ENCODE measurements at places on chromosomes 5 and 9.
A peak's percentile ranks its signal among the peaks of the same experiment; 100 is the strongest.

- DNase-seq: no peak
Observed at GRCh38 chr5:80141681-80142080, 106.5 kb downstream of the THBS4 start.

DNA sequence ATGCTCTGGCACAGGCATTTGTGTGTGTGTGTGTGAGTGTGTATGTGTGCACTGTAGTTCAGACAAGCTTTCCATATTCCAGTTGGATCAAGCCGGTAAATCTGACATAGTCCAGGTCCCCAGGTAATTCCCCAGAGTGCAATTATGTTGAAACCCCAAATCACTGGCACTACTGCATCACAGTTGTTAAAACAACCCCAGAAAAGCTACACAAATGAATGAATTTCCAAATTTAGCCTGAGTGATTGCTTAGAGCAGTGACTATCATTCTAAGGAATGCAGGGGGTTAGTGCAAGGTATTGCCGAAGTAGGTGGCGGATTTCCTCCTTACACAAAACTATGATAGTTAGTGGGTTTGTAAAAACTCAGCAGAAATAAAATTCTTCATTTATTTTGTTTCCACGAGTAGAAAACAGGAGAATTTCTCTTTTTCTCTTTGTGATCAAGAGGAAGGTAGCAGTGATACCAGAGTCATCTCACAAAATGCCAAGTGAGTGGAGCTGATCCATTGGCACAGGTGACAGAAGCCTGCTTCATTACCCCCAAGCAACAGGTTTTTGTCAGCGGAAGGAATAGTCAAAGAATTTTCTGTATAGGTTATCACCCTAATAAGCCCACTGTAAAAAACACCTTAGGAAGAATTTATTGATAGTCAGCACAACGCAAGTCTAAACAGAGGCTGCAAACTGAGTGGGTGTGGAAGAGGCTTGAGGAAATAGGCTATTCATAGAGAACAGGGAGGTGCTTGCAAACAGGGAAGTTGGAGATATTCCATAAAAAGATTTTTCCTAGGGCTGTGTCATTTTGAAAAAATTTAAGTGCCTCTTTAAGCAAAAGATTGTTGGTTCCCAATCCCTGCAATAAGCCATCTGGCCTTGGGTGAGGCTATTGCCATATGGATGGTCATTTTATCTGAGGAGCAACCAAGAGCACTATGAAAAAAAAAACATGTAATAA lies 385.1 kb downstream of the CHSY3 start:
- no peak for DNase-seq

DNA sequence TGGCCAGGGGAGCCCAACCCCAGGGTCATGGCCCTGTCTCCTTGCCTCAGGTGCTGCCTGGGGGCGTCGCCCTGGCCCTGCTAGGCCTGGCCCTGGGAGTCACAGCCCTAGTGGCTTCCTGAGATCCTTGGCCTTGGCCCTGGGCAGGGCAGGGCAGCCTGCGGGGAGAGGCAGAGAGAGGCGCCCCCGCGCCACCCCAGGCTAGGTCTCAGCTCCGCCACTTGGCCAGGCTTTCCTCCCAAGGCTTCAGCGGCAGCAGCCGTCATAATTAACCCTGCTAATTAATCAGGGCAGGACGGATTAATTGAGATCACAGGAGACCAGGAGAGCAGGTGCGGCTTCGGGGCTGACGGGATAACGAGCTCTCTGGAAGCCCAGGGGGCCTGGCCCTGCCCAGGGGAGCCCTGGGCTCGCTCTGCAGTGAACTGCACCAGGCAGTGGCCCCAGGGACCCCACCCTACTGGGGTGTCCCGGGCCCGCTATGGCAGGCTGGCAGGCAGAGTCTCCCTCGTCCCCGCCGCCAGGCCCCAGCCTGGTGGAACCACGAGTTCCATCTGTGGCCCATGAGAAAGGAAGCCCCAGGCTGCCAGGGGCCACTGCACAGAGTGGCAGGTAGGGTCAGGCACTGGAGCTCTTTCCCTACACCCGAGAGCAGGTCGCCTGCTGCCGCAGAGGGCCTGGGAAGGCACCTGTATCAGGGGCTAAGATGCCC lies 269.6 kb downstream of the PBX3 start:
- DNase-seq: no peak

GRCh38 chr9:13324988-13325387 lies 45.5 kb upstream of the MPDZ start:
- DNase-seq: no peak

GRCh38 chr9:8750639-8751051 lies 951.1 kb upstream of the DMAC1 start:
- no peak for DNase-seq

DNA sequence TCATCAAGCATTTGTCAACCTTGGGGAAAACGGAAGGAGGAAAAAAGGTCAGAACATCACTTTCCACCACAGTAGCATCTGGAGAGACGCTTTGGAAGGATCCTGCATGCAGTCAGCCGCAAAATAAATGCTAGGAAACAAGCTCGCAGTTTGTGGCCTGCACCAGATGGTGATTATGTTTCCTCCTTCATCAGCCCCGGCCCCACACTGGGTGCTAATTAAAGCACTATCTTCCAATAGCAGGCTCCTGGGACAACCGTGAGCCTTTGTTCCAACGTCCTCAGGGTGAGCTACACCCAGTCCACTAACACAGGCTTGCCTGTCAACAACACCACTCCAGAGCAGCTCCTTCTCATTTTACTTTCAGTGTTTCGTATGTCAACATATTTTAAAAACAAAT lies 64.0 kb downstream of the RNF130 start:
- no peak for DNase-seq

GRCh38 chr5:159128070-159128541 lies 28.4 kb upstream of the EBF1 start:
- no peak for DNase-seq

DNA sequence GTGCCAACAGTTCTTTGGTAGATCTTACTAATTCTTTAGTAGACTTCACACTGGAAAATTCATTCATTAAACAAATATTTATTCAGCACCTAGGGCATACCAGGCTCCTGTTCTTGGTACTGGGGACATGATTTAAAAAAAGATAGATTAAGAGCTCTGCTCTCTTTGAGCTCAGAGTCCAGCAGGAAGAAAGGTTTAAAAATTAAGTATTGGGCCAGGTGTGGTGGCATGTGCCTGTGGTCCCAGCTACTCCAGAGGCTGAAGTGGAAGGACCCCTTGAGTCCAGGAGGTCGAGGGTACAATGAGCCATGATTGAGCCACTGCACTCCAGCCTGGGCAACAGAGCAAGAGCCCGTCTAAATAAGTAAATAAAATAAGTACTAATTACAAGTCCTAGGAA lies 41.4 kb downstream of the ENC1 start:
- no peak for DNase-seq

DNA sequence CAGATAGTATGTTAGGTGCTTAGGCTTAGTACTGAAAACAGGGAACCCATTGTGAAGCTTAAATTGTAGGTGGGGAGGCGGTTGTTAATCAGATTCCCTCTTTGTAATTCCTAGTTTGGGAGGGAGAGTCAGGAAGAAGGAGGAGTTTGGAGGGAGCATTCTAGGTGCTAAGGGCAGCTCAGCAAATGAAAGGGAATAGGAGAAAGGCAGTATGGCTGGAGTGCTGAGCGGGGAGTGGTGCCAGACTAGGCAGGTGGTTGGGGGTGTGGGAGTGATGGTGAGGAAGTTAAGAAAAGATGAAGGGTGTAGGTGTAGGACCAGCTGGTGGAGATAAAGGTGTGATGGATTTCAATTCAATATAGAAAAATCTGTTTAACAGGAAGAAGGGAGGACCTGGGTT lies 11.1 kb upstream of the GARNL3 start:
- no peak for DNase-seq

GRCh38 chr5:59099270-59099994 lies 516.6 kb downstream of the RAB3C start:
- no peak for DNase-seq

GRCh38 chr9:103757062-103757461 lies 337.0 kb upstream of the SMC2 start:
- DNase-seq: no peak

GRCh38 chr5:15929611-15930263 lies 249.9 kb downstream of the MARCHF11 start:
- DNase-seq: no peak

GRCh38 chr5:144315994-144316634 lies 145.4 kb downstream of the KCTD16 start:
- no peak for DNase-seq

DNA sequence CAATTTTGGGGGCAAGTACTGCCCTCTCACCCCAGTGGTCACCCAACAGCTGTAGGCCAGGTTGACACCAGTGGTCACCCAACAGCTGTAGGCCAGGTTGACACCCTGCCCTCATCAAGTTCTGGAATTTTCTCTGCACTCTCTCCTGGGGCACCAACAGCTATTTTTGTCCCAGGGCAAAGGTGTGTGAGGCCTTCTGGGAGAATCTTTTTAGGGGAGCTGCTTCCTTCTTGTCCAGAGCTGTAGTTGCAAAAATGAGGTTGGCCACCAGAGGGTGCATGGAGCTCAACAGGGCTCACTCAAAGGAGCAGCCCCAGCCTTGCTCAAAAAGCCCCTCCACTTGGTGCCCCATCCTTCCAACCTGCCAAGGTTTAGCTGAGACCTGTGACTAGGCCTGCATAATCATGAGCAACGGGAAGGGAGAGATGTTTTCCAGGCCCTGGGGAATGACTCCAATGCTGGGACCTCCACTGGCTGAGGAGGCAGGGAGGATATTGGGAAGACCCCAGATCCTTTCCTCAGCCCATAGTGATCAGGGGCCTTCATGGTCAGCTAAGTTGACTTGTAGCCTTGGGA lies 10.6 kb upstream of the P4HA2 start:
- peak; percentile 88 for DNase-seq

GRCh38 chr9:112110094-112110776 lies 64.9 kb downstream of the SUSD1 start:
- DNase-seq: no peak

DNA sequence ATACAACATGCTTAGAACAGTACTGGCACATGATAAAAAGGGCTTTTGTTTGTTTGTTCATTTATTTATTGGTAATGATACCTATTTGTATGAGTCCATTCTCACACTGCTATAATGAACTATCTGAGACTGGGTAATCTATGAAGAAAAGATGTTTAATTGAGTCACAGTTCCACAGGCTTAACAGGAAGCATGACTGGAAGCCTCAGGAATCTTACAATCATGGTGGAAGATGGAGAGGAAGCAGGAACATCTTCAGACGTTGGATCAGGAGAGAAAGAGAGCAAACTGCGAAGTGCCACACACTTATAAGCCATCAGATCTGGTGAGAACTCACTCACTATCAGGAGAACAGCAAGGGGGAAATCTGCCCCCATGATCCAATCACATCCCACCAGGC lies 847.7 kb downstream of the CDH18 start:
- DNase-seq: no peak

DNA sequence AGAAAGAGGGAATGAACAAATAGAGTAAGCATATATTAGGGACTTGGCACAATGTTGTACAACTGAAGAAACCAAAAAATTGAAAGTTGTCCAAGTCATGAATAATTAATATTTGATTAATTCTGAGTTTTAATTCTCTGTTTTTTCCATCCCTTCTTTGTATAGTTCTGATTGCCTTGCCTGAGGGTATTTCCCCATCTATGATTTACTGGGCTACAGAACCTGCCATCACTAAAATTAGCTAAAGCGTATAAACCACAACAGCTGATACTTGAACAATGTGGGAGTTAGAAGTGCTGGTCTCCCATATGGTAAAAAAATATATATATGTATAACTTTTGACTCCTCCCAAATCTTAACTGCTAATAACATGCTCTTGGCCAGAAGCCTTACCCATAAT lies 1253.5 kb upstream of the CDH6 start:
- no peak for DNase-seq

DNA sequence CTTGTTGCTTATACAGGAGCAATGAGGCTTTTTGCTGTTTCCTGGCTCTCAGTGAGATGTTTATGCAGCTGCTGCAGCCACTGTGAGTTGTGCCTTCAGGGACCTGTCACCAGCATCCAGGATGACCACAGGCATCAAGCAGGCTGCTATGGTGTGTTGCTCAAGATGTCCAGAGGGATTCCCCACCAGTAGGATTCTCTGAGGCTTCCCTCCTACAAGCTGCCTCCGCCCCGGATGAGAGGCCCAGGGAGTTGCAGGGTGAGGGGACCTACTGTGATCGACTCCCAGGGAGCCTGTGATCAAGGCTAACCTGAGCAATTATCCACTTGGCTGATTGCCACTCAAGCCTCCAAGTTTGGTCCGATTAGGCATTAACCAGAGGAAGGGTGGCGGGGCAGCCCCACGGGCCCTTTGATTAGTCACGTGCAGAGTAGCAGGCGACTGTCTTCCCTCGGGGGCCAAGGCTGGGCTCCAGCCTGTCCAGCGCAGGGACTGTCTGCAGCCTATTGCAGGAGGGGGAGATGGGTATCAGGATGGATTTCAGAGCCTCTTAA lies 1.8 kb upstream of the FAT2 start:
- DNase-seq: no peak

- DNase-seq: no peak
Observed at GRCh38 chr9:95643619-95644018, 126.8 kb upstream of the PTCH1 start.

GRCh38 chr5:94388773-94389514 lies 229.5 kb downstream of the KIAA0825 start:
- DNase-seq: no peak

DNA sequence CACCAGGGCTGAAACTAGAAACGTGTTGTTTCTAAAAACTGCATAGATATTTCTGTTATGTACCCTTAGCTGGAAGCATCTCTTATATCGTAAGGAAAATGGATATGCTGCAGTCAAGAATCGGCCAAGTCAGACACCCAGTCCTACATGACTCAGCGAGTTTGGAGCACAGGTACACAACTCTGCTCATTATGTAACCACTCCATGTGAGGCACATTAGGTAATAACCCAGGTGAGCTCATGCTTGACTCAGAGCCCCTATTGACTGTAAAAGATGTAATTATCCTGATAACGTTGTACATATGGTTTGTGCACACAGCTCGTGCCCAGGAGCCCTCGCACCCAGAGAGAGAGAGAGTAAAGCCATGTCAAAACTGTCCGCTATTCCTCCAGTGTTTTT lies 593.7 kb upstream of the ACO1 start:
- no peak for DNase-seq

DNA sequence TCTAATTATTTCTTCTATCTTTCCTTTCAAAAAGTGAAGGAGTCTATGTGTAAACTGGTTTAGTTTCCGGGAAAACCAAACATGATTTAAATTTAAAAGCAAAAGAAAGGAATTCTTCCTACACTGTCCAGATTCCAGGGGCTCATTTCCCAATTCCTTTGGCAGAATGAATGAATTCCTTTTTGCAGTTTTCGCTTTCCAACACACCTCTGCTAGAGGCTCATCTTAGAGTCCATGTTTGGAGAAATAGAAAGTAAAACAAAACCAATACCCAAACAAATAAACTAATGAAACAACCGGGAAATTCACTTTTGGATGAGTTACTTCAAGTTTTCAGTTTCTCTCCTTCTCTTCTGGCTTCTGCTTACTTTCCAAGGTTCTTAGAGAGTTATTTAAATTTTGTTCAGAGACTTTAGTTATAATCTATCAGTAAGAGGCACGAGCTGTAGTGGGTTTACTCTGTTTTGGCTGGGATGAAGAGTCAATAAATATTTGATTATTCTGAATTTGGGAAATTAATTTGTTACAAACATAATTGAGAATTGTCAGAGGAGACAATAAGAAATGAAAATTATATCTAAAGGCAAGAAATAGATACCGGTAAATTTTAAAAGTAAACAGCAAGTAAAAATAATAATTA lies 365.0 kb upstream of the CDH9 start:
- no peak for DNase-seq

GRCh38 chr5:72427488-72428437 lies 79.4 kb downstream of the ZNF366 start:
- no peak for DNase-seq

All from neural crest cell (in vitro differentiated cells).